CD4-positive, alpha-beta T cell treated with Interleukin-6 at 100 ng/mL for 8 hours (primary cell): ENCODE measurements at places on chromosomes 13 and 19.

DNA sequence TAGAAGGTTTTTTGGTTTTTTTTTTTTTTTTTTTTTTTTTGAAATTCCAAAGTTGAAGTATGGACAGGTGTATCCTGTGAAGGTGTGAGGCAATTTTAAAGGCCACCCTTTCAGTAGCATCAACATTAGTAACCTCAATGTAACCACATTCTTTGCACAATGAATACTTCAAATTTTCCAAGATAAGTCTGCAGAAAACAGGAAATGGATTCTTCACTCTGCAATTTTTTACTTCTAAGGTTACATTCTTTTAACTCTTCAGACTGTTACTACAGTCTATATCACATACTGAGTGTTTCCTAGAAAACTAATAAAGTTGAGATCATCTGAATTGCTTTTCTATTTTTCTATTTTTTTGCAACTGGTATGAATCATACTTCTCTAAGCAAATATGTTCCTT lies 569.0 kb upstream of the GPC6 start:
- DNase-seq = no peak

DNA sequence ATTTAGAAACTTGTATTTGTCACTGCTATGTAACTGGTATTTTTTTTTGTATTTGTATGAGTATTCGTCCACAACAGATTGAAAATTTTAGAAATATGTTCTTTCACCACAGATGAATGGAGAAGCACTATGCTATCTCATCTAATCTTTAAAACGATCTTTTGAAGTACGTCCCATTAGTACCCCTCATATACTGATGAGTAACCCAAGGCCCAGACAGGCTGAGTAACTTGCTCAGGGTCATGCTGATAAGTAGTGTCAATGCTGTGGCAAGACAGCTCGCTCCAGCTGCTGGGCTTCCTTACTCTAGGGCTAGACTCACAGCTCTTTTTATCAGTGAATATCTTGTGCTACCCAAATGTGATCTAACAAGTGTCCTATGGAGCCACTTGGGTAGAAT lies 154.2 kb downstream of the SUCLA2 start:
- no peak for DNase-seq

GRCh38 chr13:77535448-77535847 lies at the start of gene SCEL:
TSS of gene SCEL (plus strand) at chr13:77535706. CDS start at chr13:77555876, 20,170 bp downstream.
- DNase-seq = no peak

- DNase-seq = no peak
Observed at GRCh38 chr13:113671066-113672001, 4.3 kb downstream of the GRK1 start.

- no peak for DNase-seq
Observed at GRCh38 chr13:35856721-35857364, 274.3 kb downstream of the DCLK1 start.

DNA sequence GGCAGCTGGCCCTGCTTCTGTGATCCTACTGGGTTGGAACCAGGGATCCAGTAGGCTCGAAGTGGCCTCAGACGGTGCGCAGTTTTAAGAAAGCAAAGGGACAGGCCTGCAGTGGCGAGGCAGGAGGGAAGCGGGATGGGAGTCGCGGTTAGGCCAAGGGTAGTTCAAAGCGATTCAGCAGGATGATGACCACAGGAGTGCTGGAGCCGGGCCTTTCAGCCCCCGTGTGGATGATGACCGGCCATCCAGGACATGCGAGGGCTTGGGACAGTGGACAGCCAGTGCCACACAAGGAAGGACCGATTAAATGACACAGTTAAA lies 854 bp downstream of the RNASEH2B start:
- no peak for DNase-seq

DNA sequence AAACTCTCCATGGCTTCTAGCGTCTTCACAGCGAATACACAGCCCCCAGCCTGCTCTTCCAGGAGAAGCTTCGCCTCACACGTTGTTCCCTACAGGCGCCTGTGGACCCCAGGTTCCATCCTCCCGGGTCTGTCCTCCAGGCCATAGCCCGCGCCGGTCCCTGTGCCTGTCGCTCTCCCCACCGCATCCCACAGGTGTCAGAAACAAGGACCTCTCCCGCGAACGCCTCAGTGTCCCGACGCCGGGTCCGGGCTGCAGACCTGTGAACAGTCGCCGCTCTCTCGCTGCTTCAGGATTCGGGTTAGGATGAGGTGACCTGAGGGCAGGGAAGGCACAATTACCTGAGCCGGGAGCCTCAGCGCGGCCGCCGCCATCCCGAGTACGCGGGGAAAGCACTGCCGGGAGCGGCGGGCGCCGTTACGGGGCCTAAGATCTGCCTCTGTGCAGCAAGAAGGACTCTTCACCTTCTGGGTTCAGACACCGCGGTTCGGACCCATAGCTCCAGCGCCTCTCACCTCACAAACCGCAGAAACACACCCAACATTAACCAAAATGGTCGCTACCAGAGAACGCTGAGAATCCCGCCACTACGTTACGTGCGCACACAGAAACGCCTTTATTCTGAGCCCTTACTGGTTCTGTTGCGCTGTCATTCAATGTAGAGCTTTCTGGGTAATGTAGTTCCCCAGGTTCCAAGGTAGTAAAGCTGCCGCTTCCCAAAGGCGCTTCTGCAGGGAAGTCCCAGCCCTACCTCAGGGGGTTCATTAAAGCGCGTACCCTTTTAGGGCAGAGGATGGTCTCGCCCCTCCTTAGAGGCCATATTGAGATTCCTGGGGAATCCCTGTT lies at the start of gene ZNF418:
ZNF418 (minus strand) TSS at position 583 of the 846 bp plus-strand sequence. CDS start 1,580 bp downstream, outside the sequence.
- peak; percentile 8 for DNase-seq

- no peak for DNase-seq
Observed at GRCh38 chr13:53494406-53494805, 465.8 kb downstream of the OLFM4 start.
